ENCODE measurements at places on chromosomes 6 and 20. TPM values are rescaled to one million over a fixed set of nuclear protein-coding genes. Genes with fewer than 3 reads are reported as not detected.
A peak's percentile ranks its signal among the peaks of the same experiment; 100 is the strongest.

RXRB gene
- total RNA-seq, result 45.3 TPM

RRP36 gene
- total RNA-seq, result 109 TPM

DNA sequence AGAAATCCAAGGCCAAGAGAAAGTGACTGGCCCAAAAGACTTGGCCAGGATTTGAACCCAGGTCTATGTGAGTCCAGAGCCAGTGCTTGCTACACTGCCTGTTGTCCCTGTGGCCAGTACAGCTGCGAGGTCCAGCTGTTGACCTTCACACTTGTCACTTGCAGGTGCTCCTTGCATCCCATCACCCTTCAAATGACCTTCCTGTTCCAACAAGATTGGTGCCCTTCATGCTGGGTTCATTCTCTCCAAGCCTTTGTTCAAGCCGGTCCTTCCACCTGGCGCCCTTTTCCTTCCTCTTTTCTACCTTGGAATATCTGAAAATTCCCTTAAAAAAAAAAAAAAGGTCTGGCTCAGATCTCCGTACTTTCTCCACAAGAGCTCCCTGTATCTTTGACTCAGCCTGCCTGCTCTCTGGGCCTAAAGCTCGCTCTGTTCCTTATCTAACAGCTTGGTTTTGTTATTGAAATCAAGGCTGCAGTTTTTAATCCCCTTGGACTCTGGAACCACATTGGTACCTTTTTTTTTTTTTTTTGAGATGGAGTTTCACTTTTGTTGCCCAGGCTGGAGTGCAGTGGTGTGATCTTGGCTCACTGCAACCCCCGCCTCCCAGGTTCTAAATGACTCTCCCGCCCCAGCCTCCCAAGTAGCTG, 22.2 kb upstream of the MRPS18A start:
- no peak overlapping the region for H3K27ac ChIP-seq
- no peak for DNase-seq
- H3K27me3 ChIP-seq, result peaks cover 7% of the 10 kb centered on the region
- H3K4me1 ChIP-seq, result no peaks in the 10 kb centered on the region

GRCh38 chr6:27503436-27504030, 30.6 kb upstream of the ZNF184 start:
- peak overlapping the region; percentile 60 for H3K27ac ChIP-seq
- H3K4me3 ChIP-seq, result peak overlapping the region; percentile 90
- H3K27me3 ChIP-seq, result peaks cover 15% of the 10 kb centered on the region
- no peaks in the 10 kb centered on the region for H3K36me3 ChIP-seq
- no peaks in the 10 kb centered on the region for H3K4me1 ChIP-seq
- DNase-seq, result peak; percentile 73

- H3K36me3 ChIP-seq, result no peaks in the 10 kb centered on the region
- peaks cover 2% of the 10 kb centered on the region for H3K27me3 ChIP-seq
- no peaks in the 10 kb centered on the region for H3K4me1 ChIP-seq
- H3K4me3 ChIP-seq, result no peak overlapping the region
Observed at GRCh38 chr6:87283461-87283860, 38.9 kb upstream of the SMIM8 start.

DNA sequence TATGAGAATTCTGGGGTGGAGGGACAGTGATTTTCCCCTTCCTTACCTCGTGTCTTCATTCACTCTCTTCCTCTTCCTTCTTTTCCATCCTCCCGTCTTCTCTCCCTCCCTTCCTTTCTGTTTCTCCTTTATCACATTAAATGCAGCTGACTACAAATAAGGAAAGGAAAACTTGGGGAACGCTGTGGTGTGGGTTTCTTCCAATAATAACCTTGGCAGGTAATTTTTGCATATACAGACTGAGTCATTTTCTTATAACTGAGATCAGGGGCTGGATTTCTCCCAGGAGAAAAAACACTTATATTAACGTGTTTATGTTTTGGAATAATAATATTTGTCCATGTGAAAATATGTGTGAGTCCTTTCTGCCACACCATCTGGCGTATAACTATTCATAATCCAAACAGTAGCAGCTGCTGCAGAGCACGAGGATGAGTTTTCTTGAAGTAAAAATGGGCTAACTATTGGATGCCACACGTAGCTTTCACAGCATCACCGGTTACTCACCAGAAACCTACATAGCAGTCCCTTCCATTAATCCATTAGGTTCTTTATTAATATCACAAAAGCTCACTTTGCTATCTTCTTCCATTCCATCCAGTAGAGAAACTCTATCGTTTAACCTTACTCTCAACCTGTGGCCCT, 139.2 kb upstream of the SASH1 start:
- no peak overlapping the region for H3K27ac ChIP-seq
- H3K4me3 ChIP-seq, result no peak overlapping the region
- no peaks in the 10 kb centered on the region for H3K36me3 ChIP-seq
- peaks cover 3% of the 10 kb centered on the region for H3K27me3 ChIP-seq

All from glutamatergic neuron (in vitro differentiated cells).